Inflammatory macrophage treated with lipopolysaccharide for 4 hours (primary cell): ENCODE measurements at places on chromosomes 4 and X.
A peak's percentile ranks its signal among the peaks of the same experiment; 100 is the strongest.

GRCh38 chrX:24341795-24342194 lies 18.6 kb upstream of the SUPT20HL1 start:
- DNase-seq: no peak

DNA sequence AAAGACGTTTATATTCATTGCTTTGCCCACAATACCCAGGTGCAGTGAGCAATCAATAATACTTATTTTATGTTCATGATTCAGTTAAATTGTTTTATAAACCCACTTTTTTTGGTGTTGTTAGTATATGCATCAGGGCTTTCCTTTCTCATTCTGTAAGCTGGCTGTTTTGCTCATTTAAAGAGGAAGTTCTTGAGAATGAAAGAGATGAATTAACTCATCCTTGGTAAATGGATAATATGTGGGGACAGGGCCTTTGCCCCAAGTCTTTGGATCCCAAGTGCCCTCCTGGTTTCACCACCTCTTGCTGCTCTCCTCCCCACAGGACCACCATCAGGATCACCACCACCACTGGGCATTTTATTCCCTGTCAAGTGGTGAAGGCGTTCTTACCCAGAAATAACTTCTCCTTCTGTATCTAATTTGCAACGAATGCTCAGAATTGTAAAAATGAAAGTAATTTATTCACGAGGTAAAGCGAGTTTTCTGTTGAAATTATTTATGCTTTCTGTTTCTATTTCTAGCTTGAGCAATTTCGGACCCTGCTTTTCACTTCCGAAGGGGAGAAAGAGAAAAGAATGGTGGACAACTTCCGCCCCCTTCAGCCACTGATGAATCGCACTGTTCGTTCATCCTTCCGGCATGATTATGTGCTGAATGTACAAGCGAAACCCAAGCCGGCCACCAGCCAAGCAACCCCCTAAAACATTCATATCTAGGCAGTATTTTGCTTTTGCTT lies 8.2 kb upstream of the ZRSR2 start:
- peak; percentile 86 for DNase-seq

DNA sequence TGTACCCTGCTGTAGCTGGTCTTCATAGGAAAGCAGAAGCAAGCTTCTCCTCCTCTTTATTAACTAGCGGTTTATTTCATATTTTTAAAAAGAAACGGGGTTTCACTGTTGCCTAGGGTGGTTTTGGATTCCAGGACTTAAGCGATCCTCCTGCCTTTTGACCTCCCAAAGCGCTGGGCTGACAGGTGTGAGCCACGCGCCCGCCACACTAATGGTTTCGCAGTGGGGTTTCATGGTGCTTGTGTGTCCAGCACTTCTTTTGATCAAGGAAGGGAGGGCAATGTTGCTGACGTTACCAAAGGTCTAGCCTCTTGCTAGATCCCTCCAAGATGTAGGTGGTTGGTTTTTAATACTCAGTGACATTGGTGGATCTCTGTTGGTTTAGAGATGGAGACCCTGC lies 1.4 kb downstream of the MAEA start:
- no peak for DNase-seq

- no peak for DNase-seq
Observed at GRCh38 chr4:139568206-139568955, 12.4 kb upstream of the SETD7 start.

DNA sequence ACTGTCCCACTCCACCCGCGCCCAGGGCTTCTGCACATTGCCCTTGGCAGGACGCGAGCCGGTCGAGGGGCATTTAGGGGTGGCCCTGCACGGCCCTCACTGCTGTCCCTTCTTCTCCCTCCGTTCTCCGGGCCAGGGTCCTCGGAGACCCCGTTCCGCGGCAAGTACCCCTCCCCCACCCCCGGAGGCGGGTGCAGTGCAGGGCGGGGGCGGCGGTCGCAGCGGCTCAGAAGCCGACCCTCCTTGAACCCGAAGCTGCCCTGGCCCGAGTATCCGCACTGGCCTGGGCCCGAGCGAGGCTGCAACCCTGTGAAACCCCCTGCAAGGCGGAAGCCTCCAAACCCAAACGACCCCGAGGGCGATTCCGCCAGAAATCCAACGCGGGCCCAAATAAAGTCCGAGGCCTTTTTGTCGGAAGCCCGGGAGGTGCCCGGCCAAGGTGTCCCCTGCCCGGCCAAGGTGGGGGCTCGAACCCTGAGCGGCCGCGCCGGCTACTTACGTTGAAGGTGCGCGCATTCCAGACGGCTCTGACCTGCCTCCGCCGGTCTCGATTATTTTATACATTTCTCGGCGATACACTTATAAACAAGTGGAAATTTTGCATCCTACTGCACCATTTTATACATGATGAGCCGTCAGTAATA lies 53.1 kb upstream of the TMEM33 start:
- no peak for DNase-seq

DNA sequence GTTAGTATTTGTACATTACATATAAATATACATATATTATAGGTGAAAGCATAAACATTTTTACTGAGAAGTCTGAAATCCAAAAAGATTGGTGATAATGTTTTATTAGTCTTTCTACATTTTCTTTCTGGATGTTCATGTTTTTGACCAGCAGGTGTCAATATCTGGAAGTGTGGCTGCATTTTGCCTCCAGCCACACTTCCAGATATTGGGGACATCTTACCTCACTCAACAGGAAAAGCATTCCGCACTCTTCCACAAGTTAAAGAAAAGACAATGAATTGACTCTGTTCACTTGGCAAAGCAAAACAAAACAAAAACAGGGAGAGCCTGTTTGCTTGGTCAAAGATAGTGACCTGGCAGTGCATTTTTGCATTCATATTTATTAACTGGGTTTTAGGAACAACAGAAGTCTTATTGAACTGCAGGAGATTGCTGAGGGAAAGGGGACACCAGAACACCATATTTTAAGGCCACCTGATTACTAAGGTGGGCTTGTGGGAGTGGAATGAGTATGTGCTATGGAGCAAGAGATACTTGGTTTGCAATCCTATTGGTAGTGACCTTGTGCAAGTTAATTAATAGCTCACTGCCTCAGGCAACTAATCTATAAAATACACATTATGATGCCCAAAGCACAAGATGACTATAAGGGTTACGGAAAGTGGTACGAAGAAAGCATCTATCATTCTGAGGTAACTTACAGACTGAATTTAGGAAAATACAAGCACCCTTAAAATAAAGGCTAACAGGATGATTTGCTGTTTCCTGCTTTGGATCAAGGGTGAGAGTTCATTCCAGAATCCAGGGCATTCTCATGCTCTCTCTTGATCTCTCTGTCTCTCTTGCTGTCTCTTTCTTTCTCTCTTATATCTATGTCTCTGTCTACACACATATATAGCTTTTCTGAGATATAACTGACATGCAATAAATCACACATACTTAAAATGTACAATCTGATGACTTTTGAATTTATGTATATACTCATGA lies 389.9 kb upstream of the EMCN start:
- no peak for DNase-seq

- no peak for DNase-seq
Observed at GRCh38 chr4:13597604-13598003, 29.9 kb downstream of the BOD1L1 start.

DNA sequence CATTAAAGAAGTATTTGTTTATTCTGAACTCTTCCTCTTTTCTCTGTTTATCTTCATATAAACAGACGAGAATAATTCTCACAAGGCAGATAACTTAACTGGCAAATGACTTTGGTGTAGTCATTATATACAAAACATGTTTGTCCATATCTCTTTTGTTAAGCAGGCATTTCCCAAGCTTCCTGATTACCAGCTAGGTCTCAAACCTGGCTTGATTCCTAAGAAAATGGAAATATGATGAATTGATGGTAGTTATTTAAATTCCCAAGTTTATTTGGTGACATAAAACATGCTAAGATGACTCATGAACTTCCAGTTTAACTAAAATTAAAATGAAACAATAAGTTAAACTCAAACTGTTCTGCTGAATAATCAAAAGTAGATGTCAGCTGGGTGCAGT lies 96.8 kb downstream of the ARSJ start:
- DNase-seq: no peak

- DNase-seq: no peak
Observed at GRCh38 chrX:153372949-153373348, 28.2 kb downstream of the PNMA6E start.

GRCh38 chr4:72817012-72817411 lies 248.0 kb upstream of the ADAMTS3 start:
- DNase-seq: no peak

- DNase-seq: no peak
Observed at GRCh38 chr4:8497762-8498161, 57.2 kb downstream of the TRMT44 start.

DNA sequence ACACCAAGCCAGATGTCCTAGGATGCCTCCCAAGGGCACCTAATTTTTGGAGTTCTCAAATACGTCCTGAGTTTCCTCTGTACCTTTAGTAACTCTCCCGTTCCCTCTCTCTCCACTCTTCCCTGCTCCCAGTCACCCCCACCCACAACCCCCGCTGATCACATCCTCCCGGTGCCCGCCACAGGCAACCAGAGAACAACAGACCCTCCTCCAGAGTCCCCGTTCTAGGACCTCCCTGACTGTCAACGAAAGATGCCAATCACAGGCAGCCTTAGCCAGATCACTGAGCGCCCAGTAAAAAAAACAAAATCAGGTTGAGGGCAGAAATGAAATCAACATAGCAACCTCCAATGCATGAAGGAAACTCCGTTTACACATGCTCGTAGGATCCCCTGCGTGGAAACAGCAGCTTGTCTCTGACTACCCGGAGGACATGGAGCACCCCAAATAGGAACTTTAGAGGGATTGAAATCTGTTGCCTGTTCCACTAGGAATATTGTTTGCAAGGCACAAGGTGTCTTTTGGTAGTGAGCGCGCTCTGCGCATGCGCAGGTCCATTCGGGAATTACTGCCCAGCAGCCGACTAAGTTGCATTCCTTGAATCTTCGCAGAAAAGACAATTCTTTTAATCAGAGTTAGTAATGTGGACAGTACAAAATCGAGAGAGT lies at the start of gene GABRB1:
Gene GABRB1, plus strand, starts transcription at position 557 of the 668 bp plus-strand sequence.
- no peak for DNase-seq

DNA sequence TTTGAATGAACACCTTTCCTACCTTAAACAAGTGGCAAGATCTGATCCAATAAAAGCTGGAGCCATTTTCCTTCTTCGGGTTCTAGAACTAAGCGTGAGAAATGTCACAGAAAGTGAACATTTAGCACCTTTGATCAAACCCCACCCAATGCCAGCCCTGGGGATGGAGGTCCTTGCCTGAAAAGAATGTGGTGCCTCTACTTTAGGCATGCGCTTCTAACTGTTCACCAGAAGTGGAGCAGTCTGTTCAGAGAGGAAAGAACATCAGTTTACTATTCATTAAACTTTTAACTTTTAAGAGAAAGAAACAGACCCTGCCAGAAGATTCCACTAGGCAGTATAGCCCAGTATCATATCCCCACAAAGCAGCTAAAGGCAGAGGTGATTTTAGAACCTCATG lies 75.9 kb downstream of the INTS12 start:
- DNase-seq: no peak

- no peak for DNase-seq
Observed at GRCh38 chrX:40281336-40282005, 183.7 kb upstream of the BCOR start.

- no peak for DNase-seq
Observed at GRCh38 chrX:20989361-20989760, 384.9 kb upstream of the CNKSR2 start.

DNA sequence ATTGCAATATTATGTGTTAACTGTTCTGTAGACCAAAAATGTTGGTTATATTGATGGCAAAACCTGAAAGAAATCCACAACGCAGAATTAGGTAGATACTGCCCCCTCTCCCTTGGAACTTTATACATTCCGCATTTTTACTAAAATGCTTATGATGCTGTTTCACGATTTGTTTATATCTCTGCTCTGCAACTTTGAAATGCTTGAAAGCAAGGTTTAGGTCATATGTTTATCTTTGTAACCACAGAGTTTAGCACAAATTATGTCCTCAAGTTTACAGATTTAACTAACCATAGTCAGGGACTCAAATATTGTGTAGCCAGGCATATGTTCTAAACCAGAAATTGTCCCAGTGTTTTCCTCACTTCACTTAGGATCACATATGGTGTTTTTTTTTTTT lies 66.1 kb upstream of the H2AZ1 start:
- no peak for DNase-seq

DNA sequence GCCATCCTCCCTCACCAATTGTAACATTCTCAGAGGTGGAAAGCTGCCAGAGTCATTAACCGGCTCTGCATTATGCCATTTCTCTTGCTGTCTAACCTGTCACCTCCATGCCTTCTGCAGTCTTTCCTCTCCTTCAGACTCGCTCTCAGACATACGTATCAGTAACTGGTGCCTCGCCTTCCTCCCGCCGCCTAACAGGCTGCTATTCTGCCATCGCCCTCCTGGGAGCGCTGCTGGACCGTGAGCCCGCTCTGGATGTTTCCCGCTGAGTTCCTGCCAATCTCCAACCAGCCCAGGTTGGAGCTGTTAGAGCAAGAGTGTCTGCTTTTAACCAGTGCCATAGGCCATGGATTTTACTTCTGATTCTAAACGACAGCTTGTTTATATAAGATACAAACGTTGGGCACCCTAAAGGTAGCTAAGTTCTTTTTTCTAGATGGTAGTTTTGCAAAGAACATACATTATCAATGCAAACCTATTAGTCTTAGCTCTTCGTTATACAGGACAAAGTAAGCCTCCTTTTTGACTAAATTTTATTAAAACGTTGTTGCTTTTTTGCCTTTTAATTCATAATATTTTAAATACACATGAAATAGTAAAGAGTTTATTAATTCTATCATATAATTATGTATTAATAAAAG lies 59.5 kb upstream of the NEIL3 start:
- peak; percentile 57 for DNase-seq

- DNase-seq: no peak
Observed at GRCh38 chrX:89034679-89035078, 287.7 kb downstream of the CPXCR1 start.

- peak; percentile 59 for DNase-seq
Observed at GRCh38 chr4:155972098-155972497, 18.4 kb upstream of the CTSO start.

GRCh38 chr4:13178621-13179020 lies 305.5 kb downstream of the RAB28 start:
- DNase-seq: no peak

GRCh38 chrX:107628662-107629539 lies 591 bp downstream of the PRPS1 start:
- DNase-seq: peak; percentile 8

- no peak for DNase-seq
Observed at GRCh38 chr4:113407409-113407808, 354.1 kb downstream of the CAMK2D start.

DNA sequence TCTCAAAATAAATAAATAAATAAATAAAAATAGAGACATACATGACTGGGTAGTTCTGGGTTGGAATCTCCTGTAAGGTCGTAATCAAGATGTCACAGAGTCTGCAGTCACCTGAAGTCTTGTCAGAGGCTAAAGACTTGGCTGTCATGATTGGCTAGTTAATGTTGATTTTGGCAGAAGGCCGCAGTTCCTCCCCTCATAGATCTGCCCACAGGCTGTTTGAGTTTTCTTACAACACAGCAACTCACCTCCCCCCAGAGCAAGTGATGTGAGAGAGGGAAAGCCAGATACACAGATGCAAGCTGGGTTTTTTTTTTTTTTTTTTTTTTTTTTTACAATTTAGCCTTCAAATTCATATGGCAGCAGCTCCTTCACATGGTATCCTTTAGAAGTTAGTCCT lies 36.4 kb upstream of the BMPR1B start:
- DNase-seq: no peak

- DNase-seq: no peak
Observed at GRCh38 chrX:139186991-139187390, 343.5 kb upstream of the F9 start.

GRCh38 chr4:114217150-114217817 lies 237.8 kb upstream of the ARSJ start:
- DNase-seq: no peak
